GM12892 (cell line): ENCODE measurements at places on chromosomes 4 and X.

DNA sequence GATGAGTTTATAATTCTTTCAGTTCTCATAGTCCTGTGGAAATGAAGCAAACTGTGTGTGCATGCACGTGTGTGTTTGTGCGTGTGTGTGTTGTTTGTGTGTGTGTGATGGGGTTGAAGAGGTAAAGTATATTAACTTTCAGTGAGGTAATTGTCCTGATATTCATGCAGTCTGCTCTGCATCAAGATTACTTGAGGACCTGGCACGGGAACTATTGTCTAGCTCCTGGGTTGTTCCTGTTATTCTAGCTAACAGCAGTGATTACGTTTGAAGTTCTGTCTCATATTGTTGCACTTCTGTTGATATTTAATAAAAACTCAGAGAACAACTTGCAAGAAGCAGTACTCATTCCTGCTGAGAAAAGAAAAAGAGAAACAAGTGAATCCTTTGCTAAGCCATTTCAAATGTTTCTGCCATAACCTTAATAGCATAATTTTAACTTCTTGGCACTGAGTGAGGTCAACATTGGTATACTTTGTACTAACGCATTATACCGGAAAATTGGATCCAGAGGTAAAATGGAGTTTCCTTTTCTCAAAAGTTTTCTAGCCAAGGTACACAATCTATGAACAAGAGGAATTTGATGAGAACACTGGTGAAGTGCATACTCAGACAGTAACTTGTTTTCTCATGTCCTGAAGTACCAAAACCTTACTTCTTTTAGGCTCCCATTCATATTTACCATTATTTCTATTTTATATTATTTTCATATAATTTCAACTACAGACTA lies 113.2 kb downstream of the SPCS3 start:
- DNase-seq: no peak

GRCh38 chrX:41116948-41117347 lies 31.7 kb downstream of the USP9X start:
- DNase-seq: no peak

DNA sequence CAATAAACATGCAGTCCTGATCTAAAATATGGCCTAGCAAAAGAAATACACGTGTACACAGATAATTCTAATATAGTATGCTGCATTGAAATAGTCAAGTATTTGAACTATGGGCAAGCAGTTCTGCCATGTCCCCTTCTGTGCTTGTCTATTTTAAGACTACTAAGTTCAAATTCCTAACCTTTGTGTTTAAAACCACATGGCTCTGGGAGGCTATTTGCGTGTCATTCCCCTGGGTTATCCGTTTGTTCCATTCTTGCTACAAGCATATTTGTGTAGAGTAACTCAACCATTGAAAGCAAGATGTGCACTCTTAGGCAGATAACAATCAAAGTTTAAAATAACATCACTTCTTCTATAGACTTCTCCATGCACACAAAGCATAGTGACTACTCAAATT lies 25.4 kb upstream of the TBC1D1 start:
- DNase-seq: no peak

DNA sequence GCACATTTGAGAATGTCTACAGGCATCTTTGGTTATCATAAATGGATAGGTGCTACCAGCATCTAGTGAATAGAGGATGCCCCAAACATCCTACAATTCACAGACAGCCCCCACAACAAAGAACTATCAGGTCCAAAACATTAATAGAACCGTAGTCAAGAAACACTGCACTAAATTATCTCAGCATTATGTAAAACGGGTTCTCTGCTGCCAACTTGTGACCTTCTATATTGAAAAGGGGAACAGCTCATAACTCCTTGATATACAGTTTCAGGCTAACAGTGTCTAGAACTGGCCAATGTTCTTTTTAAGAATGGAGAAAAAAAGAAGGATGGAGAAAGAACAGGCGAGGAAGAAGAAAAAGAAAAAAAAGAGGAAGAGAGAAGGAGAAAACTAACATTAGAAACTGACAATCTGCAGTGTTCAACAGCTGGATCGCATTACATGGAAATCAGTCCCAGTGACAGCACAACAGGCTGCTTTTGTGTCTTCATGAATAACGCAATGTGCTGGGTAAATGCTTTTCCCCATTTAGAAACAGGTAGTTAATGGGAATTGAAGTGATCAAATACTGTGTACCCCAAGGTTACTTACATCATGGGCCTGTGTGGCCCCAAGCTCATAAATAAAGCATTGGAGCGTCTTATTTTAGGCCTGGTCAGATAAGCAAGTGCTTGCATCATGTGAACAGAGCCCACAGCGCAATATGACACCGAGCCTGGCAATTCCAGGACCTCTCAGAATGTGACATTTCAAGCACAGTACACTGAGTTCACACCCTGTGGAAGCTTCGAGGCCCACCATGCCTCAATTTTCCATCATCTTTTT lies 339.5 kb downstream of the DHX15 start:
- DNase-seq: no peak

DNA sequence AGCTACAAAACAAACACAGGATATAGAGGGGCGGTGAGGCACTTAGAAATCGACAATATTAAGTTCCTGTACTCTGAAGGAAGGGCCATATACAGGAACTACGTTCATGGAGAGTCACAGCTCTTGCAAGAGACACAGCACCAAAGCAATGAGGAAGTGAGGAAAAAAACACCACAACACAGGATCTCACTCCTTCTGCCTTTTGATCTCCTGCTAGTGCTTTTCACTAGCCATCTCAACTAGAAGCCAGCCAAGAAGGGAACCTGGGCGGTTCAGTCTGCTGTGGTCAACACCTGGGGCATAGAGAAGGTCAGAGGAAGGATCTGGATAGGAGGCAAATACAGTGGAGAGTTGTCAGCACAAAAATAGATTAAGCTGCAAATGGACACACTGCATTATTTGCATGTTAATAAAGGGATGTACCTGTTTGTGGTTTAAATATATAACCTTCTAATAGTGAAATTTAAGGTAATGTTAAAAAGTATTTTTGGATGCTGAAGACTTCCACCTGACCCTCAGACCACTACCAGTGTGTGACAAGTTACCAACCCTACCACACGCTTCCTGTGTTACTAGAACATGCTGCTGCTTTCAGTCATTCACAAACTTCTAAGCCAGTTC lies 104.6 kb downstream of the DTHD1 start:
- peak; percentile 1 for DNase-seq
